ENCODE measurements at places on chromosomes 3 and 15.

GRCh38 chr3:195868866-195869412 lies 39.4 kb downstream of the TNK2 start:
- no peak for DNase-seq

DNA sequence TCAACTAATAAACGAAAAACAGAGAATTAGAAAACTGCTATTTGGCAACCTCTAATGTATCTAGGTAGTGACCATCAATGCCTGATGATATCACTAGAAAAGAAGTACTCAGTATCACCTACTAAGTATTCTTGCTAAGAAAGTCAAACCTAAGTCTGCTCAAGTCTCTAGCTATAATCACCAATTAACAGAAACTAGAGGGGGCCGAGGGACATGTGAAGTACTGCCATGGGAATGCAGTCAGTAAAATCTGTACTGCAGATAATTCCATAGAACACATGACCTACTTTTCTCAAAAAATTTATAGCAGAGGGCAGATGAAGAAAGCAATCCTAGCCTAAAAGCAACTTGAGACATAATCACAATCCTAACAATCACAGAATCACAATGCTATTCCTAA lies 51.4 kb downstream of the CPEB1 start:
- DNase-seq = no peak

DNA sequence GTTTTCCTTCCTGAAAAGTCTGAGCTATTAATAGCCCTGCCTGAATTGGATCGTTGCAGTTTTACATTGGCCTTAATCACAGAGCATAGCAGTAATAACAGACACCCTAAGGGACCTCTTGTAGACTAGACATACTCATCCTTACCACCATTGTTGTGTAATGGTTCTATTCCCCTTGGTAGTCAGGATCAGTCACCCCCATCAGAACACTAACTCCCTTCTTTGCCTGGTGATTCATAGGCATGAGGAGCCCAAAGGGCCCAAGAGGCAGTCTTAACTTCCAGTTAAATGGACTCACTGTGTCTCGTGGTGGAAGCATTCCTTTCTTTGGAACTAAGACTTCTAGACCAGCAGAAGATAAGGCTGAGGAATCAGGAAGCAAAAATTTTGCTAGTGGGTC lies 20.2 kb downstream of the CGGBP1 start:
- peak; percentile 81 for DNase-seq

DNA sequence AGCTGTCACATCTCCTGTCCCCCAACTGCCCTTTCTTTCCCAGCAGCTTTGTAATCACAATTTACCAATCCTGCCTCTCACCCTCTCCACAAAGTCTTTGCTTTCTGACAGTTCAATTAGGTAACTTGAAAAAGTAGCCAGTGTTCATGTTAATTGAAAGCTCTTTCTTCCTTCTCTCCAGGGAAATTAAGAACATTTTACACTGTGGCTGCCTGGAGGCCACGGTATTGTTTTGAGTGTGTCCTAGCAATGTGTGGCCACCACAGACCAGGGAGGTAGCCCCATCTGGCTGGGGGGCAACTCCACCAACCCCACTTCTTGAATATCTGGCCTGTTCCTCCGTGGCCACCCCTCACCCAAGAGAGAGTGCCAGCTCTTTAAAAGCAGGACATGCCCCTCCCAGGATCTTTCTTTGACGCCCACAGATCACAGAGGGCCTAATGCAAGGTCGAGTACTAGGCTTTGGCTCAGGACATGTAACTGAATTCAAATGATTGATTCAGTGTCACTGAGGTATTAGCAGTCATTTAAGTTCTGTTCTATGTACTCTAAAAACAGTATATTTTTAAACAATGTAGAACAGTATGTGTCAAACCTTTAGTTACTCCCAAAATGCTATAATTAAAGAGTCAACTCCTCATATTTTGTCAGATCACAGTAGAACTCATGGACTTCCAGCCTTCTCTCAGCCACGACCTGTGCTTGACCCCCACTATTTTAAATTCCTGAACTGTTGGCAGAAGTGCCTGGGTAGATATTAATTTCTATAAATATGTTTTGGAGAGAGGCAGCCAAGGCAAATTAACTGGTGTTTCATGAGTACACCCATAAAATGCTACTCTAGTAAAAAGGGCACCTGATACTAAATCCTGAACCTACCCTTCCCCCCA lies 164.5 kb downstream of the TNIK start:
- DNase-seq = no peak

DNA sequence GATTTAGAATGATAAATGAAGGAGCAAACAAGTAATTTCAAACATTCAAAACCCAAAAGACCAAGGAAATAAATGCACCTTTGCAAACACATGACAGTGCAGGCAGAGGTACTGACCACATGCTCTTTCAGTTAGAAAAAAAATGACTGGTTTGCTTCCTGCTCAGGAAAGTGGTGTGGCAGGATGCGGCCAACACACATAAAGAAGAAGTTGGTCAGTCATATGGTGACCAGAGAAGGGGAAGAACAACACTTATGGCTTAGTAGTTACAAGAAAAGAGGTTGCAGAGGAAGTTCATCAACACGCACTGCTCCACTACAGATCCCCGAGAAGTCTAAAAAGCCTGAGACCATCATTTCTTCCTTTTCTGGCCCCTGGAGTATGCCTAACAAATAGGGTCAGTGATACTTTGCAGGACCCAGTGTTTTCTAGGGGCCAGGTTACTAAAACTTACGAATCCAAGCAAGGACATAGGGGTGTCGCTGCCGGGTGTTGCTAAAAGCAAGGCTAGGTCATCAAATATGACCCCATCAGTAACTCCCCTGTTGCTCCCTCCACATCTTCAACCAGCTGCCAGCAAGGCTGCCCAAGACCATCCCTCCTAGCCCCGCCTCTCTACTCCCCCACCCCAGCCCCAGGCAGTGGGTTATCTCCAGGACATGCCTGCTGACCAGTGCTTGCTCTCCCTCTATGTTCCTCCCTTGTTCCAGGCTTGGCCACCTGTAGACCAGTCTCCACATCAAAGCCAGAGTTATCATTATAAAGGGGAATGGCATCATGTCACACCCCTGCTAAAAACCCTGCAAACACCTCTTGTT lies 11.2 kb downstream of the ATP8B4 start:
- peak; percentile 79 for DNase-seq

DNA sequence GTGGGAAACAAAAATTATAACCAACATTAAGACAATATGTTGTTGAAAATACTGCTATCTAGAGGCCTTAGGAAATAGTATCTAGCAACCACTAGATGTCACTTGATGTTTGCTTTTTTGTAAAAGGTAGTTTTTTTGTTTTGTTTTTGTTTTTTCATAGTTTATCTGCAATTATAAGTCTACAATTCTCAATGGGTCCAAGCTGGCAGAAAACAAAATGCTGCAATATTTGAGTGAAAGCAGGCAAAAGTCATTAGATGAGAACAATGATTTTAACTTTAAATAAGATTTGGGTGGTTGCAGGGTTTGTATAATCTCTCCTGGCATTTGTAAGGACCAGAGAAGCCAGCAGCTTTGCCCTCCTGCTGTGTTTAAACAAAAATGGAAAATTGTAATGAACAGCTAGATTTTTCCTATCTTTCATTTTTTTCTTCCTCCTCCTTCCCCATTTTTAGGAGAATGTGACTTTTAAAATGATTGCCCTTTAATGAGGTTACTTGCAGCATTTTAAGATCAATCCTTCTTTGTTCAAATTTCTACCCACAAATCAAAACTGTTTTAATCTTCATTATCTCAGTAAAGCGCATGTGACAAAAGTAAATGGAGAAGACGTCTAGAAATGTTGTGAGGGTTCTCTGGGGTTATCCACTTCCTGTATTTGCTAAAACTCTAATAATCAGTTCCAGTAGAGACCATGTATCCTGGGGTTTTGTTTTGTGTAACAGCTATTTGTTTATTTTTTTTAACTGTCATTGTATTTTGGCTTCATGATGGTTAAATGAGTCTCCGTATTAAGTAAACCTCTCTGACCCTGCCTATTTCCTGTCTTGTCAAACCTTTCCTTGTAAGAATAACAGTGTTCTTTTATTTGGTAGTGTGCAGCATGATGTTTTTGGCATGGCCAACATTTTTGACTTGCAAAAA lies 27.3 kb downstream of the DUT start:
- peak; percentile 36 for DNase-seq

- DNase-seq = no peak
Observed at GRCh38 chr3:186214670-186215069, 105.8 kb upstream of the ETV5 start.

DNA sequence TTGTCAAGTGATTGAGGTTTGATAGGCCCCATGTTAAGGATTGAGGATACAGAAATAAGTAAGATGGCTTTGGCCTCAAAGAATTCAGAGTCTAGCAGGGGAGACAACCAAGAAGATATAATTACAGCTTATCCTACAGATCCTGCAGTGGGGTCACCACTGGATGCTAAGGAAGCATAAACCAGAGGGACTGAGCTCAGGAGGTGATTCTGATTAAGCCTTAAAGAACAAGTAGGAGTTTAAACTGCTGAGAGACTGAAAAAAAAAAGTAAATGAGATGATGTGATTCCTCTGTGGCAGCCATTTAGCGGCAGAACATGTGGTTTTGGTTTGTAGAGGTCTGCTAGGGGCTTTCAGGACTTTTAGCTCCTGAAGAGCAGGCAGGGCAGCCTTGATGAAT lies 72.1 kb upstream of the ROPN1 start:
- DNase-seq = no peak

- peak; percentile 82 for DNase-seq
Observed at GRCh38 chr3:197456261-197457091, 99.3 kb downstream of the BDH1 start.

DNA sequence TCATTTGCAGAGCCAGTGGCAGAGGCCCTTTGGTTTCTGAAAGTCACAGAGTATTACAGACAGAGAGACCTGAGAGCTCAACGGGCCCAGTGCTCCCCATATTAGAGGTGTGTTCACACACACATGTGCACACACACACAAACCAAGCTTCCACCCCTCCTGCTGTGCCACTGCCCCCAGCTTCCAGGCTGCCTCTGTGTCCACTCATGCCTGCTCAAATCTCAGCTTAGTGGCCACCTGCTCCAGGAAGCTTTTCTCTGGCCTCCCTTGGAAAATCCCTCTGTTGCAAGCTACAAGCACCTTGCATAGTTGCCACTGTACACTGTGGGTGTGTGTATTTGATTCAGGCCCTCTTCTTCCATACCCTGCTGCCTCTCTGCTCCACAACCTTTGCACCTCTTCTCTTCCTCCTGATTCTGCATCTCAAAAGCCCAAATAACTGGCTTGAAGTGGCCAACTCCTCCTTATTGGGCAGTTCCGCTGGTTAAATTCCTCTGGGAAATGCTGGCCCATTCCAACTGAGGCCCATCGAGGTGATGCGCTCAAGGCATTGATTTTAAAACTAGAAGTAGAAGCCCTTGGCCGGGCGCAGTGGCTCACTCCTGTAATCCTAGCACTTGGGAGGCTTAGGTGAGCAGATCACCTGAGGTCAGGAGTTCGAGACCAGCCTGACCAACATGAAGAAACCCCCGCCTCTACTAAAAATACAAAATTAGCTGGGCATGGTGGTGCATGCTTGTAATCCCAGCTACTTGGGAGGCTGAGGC lies 23.0 kb downstream of the MESD start:
- DNase-seq = no peak

DNA sequence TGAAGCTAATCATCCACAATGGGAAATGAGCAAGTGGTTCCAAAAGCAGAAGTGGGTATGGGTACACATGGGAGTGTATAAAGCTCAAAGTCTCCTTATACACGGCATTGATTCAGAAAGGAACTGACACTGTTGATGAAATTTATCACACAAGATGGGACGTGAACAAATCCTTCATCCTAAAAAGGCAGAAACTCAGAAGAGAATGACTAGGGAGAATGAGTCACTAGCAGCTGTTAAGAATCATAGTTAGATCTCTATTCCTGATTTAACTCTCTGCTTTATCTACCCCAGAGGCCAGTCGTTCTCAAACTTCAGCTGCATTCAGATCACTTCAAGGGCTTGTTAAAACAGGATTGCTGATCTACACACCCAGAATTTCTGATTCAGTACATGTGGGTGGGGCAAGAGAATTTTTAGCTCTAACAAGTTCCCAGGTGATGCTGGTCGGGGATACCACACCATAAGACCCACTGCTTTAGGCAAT lies 97.7 kb upstream of the PHLDB2 start:
- DNase-seq = peak; percentile 47

- no peak for DNase-seq
Observed at GRCh38 chr3:108189440-108189839, 32.8 kb downstream of the IFT57 start.

GRCh38 chr15:99126930-99127329 lies 22.1 kb downstream of the SYNM start:
- DNase-seq = no peak

- no peak for DNase-seq
Observed at GRCh38 chr15:72760590-72761260, 22.8 kb downstream of the ADPGK start.

DNA sequence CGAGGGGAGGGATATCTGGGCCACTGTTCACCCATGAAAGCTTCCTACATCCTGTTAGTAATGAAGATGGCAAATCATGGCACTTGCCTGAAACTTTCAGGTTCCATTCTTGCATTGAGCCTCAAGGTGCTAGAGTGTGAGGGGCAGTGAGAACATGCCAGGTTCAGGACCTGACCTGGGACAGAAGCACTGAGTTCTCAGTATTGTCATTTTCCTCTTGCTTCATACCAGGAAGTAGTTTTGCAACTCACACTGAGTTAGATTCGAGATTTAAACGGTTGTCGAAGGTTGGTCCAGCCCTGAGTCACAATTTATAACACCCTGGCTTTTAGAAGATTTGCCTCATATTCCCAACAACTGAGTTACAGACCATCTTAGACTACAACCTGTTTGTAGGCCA lies 11.8 kb upstream of the MEIS2 start:
- DNase-seq = no peak

GRCh38 chr15:66563126-66563525 lies 2.7 kb downstream of the LCTL start:
- DNase-seq = no peak

DNA sequence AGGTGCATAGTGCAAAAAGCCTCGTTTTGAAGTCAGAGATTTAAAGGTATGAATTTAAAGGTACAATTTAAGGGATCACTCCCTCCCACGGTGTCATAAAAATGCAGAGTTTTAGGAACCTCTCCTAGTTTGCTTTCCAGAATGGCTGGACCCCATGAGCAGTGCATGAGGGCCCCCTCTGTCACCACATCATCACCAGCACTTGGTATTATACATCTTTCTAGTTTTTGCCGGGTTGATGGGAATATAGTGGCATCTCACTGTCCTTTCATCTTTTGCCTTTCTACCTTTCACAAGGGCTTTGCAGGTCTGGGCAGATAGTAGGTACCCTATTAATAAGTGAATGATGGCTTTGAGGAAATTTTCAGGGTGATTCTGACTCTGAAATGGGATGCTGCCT lies 103.6 kb upstream of the AGBL1 start:
- no peak for DNase-seq

- peak; percentile 85 for DNase-seq
Observed at GRCh38 chr3:117019082-117019713, 309.6 kb downstream of the TUSC7 start.

- no peak for DNase-seq
Observed at GRCh38 chr3:27791956-27792355, 69.8 kb upstream of the EOMES start.
